ENCODE measurements at places on chromosomes 1 and 21. TPM values are rescaled to one million over a fixed set of nuclear protein-coding genes. Genes with fewer than 3 reads are reported as not detected.

DNA sequence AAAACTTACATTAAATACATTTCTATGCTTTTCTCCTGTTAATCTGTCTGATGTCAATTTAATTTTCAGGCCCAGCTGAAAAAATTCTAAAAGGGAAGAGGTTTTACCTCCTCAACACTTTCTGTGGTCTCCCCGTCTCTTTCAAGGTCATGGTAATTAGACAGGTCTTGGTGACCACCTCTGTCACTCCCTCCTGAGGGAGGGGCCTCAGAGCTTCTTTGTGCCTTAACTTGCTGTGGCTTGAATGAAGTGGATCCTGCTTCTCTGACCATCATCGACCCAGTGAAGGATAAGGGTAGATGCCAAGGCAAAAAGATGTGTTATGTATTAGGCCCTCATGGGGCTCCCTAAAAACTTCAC, 40.8 kb upstream of the OSBPL9 start:
- no peak for DNase-seq

- DNase-seq = no peak
These were observed 372.0 kb upstream of the DAB1 start for GRCh38 chr1:57795886-57796285.

The FMO5 gene
- total RNA-seq = 62.5 TPM

The CLDN17 gene
- total RNA-seq = not detected

The DLGAP3 gene
- total RNA-seq = 0.16 TPM

Measured in transverse colon (tissue), 4 donors.